GM04504 (cell line): ENCODE measurements at places on chromosomes 4 and X.

DNA sequence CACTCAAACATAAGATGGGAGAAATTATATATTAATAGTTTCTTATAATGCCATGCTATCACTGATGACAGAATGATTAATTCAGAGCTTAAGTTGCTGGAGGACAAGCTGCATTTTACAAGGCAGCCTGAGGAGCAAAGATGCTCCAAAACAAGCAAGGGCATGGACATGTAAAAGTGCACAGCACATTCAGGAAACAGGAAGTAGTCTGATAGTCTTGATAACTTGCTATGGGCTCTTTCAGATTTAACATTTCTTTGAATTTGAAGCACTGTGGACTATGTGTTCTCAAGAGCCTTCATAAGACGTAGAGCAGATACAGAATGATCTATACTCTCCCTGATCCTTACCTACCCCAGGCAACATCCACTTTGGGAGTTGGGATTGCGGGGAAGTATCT lies 50.0 kb downstream of the AMMECR1 start:
- DNase-seq = no peak

GRCh38 chr4:3059943-3060342 lies 14.4 kb downstream of the HTT-AS start:
- DNase-seq = no peak

- no peak for DNase-seq
Observed at GRCh38 chr4:77481856-77482255, 123.8 kb upstream of the CXCL13 start.

GRCh38 chr4:120105472-120105871 lies 38.8 kb upstream of the MAD2L1 start:
- no peak for DNase-seq

DNA sequence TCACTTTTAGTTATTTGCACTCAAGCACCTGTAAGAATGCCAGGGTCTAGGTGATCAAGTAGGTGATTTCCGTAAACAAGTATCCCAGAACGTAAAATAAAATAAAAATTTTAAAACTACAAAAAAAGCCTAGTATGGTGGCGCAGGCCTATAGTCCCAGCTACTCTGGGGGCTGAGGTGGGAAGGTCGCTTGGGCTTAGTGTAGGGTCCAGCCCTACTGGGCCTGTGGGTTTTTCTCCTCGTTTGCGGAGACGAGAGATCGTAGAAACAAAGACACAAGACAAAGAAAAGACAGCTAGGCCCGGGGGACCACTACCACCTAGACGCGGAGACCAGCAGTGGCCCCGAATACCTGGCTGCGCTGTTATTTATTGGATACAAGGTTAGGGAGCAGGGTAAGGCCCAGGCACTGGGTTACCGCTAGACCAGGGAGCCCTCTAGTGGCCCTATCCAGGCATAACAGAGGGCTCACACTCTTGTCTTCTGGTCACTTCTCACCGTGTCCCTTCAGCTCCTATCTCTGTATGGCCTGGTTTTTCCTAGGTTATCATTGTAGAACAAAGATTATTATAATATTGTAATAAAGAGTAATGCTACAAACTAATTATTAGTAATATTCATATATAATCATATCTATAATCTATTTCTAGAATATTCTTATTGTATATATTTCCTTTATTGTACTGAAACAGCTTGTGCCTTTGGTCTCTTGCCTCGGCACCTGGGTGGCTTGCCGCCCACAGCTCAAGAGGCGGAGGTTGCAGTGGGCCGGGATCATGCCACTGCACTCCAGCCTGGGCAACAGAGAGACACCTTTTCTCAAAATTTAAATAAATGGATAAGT lies 38.4 kb downstream of the SAGE1 start:
- DNase-seq = peak; percentile 15

- no peak for DNase-seq
Observed at GRCh38 chr4:37964734-37965457, 4.7 kb downstream of the PTTG2 start.

DNA sequence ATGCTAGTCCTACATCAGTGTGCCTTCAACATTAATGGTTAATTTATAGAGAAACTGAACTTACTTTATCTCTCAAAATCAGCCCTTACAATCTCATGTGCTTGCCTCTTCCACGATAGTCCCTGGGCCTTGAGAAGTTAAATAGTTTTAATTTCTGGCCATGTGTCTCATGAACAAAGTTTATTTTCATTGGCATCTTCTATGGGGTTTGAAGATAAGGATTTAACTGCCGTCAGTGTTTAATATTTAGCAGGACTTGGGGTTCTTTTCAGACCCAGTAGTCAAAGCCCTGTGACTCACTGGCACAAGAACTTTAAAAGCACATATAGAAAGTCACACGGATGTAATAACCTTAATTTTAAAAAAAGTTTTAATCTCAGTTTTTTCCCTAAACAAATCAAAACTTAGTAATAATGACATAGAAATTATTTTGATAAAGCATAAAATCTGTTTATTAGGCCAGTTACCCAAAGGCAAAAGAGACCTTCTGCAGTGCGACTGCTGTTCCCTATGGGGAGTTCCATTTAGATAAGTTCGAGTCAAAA lies 10.1 kb upstream of the MPP1 start:
- no peak for DNase-seq

GRCh38 chrX:128975745-128976144 lies 547.5 kb downstream of the SMARCA1 start:
- no peak for DNase-seq

GRCh38 chr4:73066445-73066844 lies 3.1 kb downstream of the COX18 start:
- no peak for DNase-seq

DNA sequence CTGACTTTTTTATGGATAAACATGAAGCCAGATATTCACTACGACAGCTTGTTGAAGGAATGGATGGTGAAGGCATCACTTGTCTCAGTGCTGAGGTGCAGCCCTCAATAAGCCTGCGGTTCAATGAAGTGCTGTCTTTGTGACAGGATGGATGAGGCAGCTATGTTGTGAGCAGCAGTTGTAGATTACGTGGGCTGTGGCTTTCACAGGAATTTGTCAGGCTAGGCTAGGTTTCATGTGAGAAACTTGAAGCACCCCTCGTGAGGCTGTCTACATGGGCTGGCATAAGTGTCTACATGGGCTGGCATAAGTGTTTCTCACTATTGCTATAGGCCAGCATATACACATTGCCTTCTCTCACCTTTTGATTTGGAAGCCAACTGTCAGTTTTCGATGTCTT lies 1050.0 kb downstream of the ADGRL3 start:
- DNase-seq = no peak

- no peak for DNase-seq
Observed at GRCh38 chrX:23785580-23785979, 2.6 kb downstream of the SAT1 start.

- DNase-seq = no peak
Observed at GRCh38 chr4:55002431-55002830, 123.0 kb downstream of the KDR start.

GRCh38 chr4:78040431-78040830 lies 16.7 kb upstream of the FRAS1 start:
- no peak for DNase-seq

DNA sequence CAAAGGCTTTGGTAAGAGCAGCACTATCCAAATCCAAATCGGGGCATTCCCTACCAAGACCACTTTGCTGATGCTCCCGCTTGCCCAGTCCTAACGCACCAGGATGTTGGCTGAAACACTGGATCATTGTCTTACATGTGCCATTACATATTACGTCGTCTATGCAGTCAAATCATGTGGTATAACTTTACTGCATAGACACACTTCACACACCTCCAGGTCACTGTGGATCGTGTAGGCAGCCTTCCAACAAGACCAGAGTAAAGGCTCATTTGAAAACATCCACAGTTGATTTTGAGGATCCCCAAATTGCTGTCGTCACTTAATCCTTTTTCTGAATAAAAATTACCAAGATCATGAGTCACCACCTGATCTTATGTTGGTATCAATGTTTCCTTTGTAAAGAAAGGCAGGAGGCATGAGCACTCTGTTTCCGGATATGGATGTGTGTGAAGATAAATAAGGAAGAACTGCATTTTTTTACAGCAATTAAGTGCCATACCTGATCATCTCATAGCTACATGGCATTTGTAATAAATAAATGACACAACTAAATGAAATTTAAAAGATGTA lies 18.5 kb downstream of the TENM3 start:
- DNase-seq = no peak

DNA sequence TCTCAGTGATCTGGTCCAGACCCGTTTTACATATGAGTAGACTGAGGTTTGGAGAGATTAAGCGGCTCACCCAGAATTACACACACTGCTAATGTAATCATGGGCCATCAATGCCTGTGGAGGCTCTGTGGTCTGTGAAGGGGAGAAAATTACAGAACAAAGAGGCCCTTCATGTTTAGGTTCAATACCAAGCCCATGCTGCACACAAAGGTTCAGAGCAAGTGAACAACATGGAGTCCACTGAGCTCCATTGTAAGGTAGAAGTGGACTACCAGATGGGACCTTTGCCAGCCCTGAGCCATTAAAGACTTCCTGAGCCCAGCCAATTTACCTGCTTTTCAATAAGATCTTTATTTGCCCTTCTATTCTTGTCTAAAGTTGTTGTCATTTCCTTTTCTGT lies 109.8 kb downstream of the LUZP4 start:
- DNase-seq = no peak

- DNase-seq = no peak
Observed at GRCh38 chr4:159823743-159824142, 720.9 kb downstream of the RAPGEF2 start.

DNA sequence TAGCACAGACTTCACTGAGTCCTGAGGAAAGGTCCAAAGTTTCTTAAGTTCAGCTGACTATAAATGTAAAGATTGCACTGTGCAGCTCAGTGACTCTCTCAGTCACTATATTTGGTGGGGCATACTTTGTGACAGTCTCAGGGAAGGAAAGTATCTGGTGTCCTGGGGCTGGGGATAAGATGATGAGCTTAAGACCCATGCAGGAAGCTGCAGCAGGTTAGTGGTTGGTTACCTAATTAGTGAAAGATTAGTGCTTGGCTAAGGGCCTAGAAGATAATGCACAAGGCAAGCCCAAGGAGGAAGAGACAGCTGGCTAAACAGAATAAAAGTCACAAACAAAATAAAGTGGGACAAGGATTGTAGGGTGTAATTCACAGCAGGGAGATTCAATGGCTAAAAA lies 25.4 kb upstream of the SLITRK4 start:
- no peak for DNase-seq

DNA sequence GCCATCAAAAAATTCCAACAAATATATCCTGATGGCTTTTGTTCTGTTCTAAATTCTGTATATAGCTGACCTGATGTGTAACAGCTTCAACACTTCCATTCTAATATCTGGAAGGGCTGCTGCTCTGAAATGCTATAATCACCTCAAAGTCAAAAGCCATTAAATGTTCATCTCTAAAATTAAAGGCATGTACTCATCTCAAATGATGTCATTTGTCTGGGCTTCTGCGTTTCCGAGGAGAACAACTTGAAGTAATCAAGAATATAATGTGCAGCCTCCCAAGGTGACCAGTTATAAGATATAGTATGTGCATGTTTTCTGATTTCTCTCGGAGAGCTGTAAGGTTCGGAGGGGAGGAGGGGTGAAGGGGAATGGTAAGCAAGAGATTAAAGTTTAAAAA lies 237.6 kb downstream of the SCFD2 start:
- DNase-seq = no peak

- DNase-seq = no peak
Observed at GRCh38 chr4:67456577-67457196, 88.6 kb downstream of the CENPC start.

DNA sequence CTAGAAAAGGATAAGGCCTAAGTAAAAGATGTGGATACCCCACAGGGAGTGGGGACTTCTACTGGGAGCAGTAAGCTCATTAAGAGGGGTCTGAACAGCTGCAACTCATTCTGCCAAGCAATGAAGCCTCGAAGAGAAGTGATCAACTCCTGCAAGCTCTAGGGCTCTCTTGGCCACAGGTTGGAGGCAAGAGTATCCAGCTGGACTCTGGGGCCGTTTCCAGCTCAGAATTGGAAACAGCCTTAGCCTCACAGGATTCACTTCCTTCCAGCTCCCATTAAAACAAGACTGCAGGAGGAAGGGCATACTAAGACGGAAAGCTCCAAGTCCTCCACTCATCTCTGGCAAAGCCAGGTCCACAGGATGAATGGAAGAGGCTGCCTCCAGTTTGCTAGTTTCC lies 126.3 kb downstream of the ATG4A start:
- DNase-seq = no peak

GRCh38 chr4:39635023-39635422 lies 3.6 kb downstream of the SMIM14 start:
- no peak for DNase-seq

DNA sequence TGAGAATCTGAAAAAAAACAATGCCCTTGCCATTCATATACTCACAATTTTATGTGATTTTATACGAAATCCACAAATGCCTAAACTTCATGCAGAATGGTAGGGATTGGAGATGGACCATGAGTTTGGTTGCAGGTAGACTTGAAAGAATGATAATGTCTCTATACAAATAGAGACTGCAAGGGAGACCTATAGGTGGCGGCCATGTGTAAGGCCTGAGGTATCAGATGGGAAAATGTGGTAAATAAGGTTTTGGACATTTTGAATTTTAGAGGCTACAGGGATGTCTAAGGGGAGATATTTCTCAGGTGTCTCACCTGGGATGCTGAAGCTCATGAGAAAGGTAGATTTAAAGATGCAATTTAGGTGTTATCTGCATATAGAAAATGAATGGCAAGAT lies 78.0 kb downstream of the GABRB1 start:
- DNase-seq = no peak

- no peak for DNase-seq
Observed at GRCh38 chr4:114752391-114753165, 154.0 kb downstream of the UGT8 start.

DNA sequence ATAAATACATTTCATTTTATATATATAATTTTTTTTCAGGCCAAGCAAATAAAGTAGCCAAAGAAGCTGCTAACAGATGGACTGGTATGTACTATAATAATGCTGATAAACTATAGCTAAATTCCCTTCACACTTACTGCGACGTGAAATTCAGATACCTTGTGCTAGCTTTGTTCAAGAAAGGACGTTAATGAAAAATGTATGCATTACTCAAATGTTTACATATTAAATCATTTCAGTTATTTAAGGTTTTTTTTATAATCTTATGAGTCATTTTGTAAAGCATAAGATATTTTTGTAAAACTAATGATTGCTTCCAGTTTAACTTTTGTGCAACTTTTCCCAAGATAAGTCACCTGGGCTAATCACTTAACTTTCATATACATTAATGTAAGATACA lies 57.2 kb upstream of the TMEM131L start:
- DNase-seq = no peak

GRCh38 chr4:109912706-109913595 lies at the start of gene EGF:
Gene EGF, plus strand, starts transcription at chr4:109912883. Its CDS starts 453 bp downstream, at chr4:109913336.
- DNase-seq = no peak

DNA sequence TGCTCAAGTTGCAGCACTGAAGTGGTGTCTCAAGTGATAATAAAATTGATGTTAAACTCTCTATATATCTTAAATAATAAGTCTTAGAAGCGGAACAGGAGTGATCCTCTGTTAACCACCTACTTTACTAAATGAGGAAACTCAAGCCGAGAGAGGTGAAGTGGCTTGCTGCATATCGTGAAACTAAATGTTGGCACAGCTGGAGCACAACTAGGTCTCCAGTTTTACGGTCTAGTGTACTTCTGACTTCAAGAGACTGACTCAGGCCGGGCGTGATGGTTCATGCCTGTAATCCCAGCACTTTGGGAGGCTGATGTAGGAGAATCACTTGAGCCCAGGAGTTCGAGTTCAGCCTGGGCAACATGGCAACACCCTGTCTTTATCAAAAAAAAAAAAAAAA lies 35.5 kb upstream of the PLS3 start:
- DNase-seq = no peak
